ENCODE measurements at places on chromosomes 1 and 21.

DNA sequence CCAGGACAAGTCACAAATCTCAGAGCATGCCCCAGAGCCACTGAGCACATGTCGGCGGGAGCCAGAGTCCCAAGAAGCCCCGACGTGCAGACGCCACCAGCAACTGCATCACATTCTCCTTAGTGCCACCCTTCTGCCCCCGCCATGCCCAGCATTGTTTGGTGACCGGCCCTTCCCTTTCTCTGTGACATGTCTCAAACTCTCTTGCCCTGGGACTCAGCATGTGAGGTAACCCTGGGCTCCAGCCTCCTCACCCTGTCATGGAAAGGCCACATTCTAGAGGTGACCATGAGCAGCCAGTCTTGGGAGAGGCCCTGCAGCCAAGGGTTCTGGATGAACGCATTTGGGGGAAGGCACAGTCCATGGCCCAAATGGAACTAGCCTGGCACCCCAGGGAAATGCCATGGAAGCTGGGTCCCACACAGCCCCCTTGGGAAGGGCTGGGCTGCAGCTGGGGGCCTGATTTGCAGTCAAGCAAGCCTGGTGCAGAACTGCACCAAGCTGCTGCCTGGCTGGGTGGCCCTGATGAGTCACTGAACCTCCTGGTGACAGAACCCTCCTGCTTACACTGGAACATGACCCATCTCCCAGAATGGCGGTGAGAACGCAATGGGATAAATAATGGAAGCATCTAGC lies 94.4 kb downstream of the ITPKB start:
- DNase-seq = no peak

DNA sequence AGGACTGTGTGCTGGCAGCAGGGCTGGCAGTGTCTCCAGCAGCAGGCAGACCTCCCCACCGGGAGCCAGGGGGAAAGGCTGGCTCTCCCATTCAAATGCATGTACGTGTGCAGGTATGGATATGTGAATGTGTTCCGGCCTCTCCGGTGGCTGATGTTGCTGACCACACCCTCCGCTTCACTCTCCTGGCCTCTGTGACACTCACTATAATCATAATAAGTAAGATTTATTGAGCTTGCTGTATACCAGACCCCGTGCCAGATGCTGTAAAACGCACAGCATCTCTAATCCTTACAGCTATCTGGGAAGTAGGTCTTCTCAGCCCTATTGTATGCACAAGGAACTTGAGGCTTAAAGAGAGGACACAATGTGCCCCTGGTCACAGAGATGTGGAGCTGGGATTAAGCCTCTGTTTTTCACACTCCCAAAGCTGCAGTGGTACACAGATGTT lies 20.5 kb upstream of the ARTN start:
- no peak for DNase-seq

DNA sequence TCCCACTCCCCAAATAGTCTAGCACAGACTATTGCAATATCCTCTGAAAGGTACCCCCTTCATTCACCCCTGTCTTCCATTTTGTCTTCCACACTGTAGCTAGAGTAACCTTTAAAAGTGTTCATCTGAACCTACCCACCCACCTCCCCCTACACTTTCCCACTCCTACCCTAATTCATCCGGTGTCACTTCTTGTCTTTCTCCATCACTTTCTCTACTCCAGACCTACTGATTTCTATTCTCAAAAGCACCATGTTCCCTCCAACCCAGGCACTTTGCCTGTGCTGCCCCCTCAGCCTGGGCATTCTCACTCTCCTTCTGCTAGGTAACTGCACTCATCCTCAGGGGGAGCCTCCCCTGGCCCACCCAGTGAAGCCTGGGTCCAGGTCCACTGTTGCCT lies 4.7 kb upstream of the MAN1C1 start:
- DNase-seq = no peak

DNA sequence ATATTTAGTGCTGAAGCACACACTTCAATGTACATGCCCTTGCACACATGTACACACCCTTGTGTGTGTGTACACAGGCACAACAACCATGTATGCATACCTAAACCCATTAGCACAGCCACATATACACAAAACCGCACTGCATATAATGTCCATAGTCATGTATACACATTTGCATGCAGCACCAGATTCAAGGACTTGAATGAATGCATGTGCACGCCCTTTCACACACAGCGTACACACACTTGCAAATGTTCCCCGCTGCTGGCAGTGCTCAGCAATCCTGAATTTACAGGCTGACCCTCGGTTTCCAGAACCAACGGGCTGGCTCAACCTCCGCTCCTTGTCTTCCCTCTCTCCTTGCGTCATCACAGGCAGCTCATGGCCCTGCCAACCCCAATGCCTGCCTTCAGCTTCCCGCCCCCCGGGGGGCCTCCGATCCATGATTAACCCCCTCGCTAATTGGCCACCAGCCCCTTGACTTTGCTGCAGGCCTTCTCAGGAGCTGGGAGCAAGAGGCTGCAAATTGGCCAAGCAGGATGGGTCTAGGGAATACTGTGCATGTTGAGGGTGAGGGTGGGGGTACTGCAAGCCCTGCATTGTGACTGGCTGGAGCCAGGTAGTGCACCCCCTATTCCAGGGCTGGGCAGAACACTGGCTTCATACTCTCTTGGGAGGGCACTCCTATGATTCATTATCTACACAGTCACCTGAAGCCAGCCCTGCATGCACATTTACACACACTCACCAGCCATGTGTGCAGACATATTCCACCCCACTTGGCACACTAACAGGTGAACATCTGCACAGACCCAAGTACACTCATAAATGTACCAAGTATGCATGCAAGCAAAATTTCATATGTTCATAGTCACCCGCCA lies 7.9 kb downstream of the GPR3 start:
- no peak for DNase-seq

- DNase-seq = no peak
Observed at GRCh38 chr1:62385923-62386322, 50.9 kb upstream of the USP1 start.

GRCh38 chr1:212042436-212042835 lies 6.9 kb downstream of the DTL start:
- no peak for DNase-seq

DNA sequence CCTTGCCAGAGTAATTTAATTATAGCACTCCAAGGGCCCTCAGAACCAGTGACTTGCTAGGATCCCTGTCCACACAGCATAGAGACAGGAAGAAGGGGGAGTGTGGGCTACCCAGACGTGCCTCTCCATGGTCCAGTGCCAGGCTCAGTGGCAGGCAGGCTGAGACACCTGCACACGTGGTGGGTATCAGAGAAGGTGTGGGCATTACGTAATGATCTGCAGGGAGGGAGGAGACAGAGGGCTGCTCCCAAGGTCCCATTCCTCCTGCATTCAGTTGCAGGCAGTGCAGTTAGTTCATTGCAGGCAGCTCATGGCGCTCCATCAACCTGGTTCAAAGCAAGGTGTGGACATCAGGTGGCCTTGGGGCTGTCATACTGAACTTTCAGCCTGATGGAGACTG lies 49.9 kb downstream of the C8B start:
- no peak for DNase-seq

- DNase-seq = no peak
Observed at GRCh38 chr1:63063367-63063766, 259.0 kb upstream of the FOXD3 start.

DNA sequence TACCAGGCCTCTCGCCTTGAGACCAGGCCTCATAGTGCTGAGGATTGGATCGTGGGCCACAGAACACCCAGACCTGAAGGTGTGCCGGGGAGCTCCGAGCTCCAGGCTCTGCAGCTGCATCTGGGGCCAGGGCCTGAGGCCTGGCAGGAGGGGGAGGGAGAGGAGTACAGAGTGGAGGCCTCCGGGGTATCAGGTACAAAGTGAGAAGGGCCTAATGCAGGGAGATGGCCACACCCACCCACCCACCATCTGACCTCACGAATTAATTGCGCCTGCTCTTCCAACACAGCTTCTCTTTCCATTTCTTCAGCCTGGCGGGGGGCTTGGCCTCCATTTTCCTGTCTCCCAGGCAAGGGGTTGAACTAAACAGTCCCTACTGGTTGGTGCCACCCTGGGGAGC lies 99.4 kb upstream of the ARHGEF16 start:
- no peak for DNase-seq

- no peak for DNase-seq
Observed at GRCh38 chr1:101728029-101728428, 268.7 kb downstream of the OLFM3 start.

GRCh38 chr21:35470522-35470921 lies 421.4 kb upstream of the RUNX1 start:
- DNase-seq = no peak

GRCh38 chr1:20347699-20348098 lies 57.0 kb downstream of the VWA5B1 start:
- DNase-seq = no peak

DNA sequence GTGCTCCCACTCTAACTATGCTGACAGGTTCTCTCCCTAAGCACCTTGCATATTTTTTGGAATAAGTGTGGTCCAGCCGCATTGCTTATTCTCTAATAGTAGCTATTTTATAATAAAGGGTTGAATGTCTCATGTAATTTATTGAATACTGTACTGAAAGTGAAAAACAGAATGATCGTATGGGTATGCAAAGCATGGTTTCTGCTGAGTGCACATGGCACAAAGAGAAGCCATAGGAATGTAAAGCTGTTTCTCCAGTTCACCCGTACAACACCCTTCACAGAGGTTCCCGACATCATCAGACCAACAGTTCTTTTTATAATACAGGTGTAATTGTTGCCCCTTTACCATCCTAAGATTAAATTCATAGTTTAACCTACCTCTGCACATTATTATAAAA lies 8.9 kb upstream of the HAO2 start:
- DNase-seq = no peak

DNA sequence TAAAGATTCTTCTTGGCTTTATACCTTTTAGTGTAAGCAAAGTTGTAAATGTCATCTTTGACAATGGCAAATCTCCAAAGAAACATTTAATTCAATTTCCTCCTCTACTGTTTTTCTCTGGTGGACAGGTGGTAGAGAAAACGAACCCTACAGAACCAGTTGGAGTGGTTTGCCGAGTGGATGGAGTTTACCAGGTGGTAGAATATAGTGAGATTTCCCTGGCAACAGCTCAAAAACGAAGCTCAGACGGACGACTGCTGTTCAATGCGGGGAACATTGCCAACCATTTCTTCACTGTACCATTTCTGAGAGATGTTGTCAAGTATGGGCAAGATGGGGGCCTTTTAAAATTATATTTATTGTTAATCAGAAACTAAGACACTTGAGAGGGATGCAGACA lies 25.8 kb downstream of the UAP1 start:
- DNase-seq = no peak

DNA sequence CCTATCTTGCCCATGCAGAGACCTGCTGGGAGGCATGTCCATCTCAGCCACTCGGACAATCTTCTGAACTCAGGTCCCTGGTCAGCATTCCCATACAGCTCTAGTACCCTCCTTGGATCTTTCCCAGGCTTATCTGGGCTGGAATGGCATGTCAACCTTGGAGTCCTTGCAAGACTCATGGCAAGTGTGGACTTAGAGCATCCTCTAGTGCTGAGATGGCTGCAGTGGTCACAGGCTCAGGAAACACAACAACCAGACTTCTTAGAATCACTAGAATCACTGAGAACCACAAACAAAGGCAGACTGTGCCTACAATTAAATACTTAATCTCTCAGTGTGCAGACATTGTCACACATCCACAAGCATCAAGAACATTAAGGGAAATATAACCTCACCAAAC lies 73.1 kb upstream of the TSHB start:
- no peak for DNase-seq

GRCh38 chr1:214205053-214205452 lies 75.9 kb upstream of the SMYD2 start:
- no peak for DNase-seq

DNA sequence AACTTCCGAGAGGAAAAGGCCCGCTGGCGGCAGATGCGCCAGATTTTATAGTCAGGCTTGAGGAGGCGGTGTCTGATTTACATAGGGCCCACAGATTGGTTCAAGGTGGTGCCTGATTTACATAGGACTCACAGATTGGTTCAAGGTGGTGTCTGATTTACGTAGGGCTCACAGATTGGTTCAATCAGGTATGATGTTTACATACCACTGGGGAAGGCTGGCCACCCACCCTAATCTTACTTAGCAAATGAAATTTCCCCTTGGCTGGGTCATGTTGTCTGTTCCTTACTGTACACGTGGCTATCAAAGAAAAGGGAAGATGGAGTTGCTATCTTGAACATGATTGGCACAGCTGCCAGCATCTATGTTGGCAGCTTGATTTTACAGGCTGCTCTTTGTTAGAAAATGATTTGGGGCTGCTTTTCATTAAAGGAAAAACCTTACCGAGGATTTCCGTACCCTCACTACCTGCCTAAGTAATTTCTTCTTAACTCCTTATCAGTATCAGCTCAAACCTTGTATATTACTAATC lies 96.3 kb downstream of the SETD4 start:
- peak; percentile 46 for DNase-seq

- DNase-seq = no peak
Observed at GRCh38 chr1:94383966-94384408, 34.2 kb upstream of the ABCD3 start.

DNA sequence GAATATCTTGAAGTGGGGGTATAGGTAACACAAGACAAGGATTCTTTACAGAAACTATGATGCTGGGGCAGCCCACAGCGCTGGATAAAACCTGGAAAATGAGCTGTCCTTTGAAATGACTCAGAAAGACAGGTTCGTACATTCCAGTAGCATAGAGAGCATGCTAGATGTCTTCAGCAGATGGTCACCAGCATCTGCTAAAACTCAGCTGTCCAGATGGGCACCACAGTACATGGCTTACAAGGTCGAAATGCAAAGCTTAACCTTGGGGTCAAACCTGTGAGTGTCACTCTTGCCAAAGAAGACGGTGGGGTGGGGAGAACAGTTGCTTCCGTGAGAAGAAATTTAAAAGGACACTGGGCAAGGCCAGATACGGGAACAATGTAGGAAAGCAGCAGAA lies 41.3 kb upstream of the TRIM45 start:
- no peak for DNase-seq

DNA sequence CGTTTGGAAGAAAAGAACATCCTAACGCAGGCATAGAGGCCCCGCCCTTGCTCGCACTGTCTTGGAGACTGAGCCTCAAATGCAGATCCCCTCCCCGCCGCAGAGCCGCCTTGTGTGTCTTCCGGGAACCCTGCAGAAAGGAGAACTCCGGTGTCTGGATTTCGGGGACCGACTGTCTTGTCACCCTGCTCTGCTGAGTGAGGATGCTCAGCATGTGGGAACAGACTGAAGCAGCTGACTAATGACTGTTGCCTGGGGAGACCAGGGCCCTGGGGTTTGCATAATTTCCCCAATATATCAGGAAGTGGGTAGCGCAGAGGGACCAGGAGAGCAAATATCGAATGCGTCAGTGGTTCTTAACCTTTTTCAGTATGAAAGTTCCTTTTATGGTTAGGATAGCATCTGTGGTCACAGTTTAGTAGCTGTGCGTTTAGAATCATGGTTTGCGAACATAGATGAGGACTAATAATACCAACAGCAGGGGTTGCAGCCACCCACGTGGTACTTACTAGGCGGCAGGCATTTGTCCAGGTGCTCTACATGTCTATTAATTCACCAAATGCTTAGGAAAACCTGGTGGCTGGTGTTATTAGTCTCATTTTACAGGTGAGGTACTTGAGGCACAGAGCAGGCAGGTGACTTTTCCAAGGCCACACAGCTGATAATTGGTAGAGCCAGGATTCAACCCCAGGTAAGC lies 14.3 kb downstream of the GPR137B start:
- DNase-seq = no peak
